ENCODE measurements at places on chromosomes 11 and 22. TPM values are rescaled to one million over a fixed set of nuclear protein-coding genes. Genes with fewer than 3 reads are reported as not detected.

The APOA5 gene
- total RNA-seq = not detected

DNA sequence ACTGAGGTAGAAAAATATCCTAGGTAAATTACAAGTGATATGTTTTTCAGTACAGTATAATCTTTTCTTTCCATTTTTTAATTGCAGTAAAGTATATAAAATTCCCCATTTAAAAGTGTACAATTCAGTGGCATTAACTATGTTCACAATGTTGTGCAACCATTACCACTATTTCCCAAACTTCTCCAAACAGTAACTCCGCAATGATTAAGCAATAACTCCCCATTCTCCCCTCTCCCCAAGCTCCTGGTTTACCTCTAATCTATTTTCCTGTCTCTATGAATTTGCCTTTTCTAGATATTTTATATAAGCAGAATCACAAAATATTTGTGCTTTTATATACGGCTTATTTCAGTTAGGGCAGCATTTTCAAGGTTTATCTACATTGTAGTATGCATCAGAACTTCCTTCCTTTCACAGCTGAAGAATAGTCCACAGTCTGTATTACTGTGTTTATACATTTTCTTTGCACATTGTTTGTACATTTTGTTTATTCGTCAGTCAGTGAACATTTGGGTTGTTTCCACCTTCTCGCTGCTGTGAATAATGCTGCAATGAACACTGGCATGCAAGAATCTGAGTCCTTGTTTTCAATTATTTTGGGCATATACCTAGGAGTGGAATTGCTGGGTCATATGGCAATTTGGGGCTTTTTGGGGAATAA lies 110.7 kb downstream of the RPL27A start:
- DNase-seq = no peak

DNA sequence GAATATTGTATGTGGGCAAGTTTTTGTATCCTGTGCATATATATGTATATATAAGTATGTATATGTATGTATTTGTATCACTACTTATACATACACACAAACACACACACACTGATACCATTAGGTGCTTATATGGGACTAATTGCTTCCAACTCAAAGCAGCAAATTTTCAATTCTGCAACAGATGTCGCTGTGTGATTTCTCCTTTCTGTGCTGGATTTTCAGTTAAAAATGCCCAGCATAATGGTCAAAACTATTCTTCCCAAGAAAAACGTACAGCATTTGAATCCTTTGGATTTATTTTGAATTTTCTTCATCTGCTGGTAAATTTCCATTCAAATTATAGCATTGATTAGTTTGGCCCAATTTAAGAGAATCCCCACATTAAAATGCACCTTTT lies 4.3 kb downstream of the CADM1 start:
- DNase-seq = no peak

DNA sequence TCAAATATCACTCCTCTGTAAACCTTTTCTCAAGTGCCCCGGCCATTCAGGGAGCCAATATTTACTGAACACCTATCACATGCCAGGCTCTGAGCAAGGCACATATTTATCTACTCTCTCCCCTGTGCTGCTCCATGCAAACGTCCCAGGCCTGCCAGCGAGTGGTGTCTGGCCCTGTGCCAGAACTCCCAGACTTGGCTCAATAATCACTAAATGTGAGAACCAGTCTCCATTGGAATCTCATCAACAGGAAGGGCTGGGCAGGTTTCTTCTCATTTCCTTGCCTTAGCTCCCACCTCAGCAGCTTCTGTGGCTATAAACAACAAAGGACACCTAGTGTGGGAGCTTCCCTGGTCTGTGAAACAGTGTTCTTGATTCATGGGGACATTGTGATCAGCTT lies 21.7 kb downstream of the RASSF10 start:
- DNase-seq = no peak

DNA sequence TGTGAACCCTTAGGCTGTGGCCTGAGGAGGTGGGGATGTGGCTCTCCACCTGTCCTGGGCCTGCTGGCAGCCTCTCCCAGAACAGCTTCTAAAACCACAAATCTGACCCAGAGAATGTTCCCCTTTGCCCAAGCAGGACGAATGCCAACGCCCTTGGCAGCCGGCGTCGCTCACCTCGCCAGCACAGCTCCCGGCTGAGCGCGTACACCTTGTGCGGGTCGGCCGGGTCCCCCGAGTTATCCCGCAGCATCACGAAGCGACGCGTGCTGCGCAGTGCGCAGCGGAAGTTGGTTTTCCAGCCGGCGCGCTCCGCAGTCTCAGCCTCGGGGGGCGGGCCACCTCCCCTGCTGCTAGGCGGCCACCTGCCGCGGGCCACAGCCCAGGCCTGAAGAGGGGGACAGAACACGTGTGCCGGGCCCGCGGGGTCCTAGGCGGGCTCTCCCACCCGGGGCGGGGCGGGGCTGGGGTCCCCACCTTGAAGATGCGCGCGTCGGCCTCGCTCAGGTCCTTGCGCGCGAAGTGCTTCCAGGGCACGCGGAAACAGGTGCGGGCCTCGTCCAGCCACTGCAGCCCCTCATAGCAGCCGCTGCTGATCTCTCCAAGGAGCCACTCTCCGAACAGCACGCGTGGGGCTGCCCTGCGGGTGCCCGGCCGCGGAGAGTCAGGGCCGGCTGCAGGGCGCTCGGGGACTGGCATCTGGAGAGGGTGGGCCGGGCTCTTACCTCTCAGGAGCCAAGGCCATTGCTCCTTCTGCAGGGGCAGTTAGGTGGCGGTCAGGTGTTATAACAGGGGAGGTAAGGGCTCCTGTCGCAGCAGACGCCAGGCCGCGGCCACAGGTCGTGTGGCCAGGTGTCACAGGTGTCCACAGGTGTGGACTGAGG lies 887 bp downstream of the IRF7 start:
- DNase-seq = no peak

- DNase-seq = no peak
Measured at GRCh38 chr11:8030526-8031247, 43.5 kb downstream of the EIF3F start.

DNA sequence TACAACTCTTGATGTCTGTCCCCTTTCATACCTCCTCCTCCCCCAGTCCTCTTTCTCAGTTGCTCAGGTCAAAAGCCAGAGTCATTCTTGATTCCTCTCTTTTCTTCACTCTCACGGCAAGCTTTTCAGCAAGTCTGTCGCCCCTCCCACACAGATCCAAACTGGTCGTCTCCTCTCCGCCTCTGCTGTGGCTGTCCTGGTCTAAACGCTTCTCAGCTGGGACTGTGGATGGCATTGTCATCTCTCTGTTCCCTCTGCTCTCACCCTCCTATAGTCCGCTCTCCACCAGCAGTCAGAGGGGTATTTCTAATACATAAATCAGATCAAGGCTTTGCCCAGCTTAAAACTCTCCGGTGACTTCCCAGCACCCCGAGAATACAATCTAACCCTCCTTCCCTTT lies 46.8 kb upstream of the SPATA19 start:
- DNase-seq = no peak

- DNase-seq = no peak
Measured at GRCh38 chr11:120398132-120398531, 61.9 kb downstream of the ARHGEF12 start.

GRCh38 chr11:57662893-57663292 lies 5.0 kb upstream of the ZDHHC5 start:
- no peak for DNase-seq
